ENCODE measurements at places on chromosomes 1 and 21.

DNA sequence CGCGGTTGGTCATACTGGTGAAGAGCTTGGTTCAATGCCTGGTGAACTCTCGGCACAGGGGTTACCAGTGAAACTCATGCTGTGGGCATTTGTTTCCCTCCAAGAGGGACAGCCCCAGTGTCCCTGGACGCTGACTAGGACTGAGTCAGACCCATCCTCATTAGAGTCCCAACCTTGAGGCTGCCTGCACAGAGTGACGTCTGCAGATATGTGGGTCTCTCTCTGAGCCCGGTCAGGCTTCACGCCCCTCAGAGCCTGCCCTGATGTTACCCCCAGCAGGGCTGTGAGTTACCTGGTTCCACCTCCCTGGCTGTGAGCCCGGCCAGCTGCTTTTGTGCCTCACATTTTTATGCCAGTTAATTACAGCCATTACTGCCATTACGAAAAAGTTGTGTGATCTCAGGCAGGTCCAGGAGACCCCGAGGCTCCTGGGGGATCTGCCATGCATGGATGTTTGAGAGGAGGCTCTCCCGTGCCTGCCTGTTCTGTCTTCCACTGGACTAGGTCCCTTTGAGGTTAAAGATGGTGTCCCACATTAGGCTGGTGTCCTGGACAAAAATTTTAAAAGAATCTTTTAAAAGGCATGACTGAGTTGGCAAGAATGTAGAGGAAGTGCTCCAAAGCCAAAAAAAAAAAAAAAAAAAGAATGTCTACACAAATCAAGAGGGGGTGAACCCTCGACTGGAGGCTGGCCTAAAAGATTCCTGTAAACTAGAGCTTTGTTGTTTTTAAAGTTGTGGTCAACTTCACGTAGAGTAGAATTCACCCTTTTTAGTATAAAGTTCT, 36.6 kb upstream of the PADI1 start:
- DNase-seq: peak; percentile 88

DNA sequence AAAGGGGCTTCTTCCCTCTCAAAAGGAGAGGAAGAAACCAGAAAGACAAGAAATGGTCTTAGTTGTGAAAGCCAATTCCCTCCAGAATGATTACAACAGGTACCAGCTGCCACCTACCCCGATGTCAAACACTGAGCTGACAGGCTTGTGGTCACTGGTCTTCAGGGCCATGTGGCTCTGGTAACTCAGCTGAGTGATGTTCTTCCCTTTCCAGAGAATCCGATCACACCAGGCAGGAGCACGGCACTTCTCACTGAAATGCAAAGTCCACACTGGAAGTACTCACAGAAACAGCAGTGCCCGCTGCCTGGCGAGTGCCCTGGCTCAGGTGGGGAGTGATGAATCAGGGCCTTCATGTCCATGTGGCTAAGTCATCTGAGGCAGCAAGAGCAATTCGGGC, 18.7 kb upstream of the MTF1 start:
- DNase-seq: no peak

- no peak for DNase-seq
These were observed 6.5 kb downstream of the RNF11 start for GRCh38 chr1:51242546-51242945.

- peak; percentile 86 for DNase-seq
These were observed at the start of gene EPHA2 for GRCh38 chr1:16155537-16156410. TSS of gene EPHA2 (minus strand) at chr1:16156069. CDS start at chr1:16155932, 137 bp downstream.

- DNase-seq: peak; percentile 61
These were observed 114.2 kb downstream of the ADGRL4 start for GRCh38 chr1:78892260-78892840.

DNA sequence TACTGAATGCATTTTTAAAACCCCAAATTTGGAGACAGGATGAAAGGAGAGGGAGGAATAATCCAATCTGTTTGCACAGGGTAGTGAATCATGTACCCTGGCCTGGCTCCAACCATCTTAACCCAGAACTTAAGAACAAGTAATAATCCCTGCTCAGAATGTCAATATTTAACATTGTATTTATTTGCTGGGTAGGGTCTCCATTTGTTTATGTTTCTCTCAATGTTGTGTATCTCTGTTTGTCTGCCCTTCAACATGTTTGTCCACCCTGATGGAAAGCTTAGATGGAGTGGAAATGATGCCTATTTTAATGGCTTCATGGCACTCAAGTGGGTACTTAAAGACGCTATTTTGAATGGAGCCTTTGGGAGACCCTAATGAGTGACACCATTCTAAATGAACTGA, 54.4 kb upstream of the CDC42BPA start:
- DNase-seq: peak; percentile 72

DNA sequence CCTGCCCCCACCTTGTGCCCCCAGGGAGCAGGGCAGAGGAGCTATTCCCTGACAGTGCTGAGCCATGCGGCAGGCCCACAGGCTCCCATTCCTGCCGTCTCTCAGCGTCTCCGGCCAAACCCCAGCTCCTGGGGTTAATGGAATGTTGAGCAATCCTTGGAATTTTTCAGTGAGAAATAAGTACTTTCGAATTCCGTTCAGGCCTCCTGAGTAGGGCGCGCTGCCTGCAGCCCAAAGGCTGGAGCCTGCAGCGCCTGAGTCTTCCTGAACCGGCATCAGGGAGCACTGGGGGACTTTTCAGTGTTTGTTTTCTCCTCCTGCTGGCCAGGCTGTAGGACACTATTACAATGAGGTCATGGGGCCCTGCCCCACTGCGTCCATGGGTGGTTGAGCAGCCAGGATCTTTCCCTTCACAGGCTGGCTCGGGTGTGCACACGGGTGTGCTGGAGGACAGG, 33.3 kb upstream of the CSF1 start:
- DNase-seq: peak; percentile 94

- DNase-seq: peak; percentile 56
These were observed 170.4 kb upstream of the NR5A2 start for GRCh38 chr1:199857108-199857507.

- DNase-seq: no peak
These were observed 41.4 kb upstream of the SELENON start for GRCh38 chr1:25758466-25759070.

DNA sequence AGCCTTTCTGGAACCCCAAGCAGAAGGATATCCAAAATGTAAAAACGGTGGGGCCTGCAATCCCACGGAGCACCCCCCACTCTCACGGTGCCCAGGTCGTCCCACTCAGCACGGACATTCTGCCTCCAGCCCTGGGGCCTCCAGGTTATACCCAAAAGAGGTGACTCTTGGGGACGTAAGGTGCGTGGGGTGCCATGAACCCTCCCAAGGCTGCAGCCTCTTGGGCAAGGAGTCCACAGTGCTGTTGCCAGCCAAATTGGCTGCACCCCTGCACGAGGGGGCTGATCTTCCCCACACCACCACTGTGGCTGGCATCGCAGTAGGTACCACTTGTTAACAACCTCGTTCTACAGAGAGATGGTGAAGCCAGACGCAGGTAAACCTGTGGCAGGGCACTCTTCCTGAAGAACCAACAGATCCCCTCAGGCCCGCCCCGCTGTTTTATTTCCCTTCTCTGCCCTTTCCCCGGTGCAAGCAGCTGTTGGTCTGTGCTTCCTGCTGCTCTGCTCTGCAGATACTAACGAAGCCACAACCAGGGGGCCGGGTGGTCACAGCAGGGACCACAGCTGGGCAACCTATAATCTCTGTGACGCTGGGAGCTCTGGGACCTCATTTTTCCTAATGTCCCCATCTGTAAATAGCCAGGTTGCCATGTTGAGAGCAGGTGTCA, 8.7 kb downstream of the TFF3 start:
- DNase-seq: no peak

DNA sequence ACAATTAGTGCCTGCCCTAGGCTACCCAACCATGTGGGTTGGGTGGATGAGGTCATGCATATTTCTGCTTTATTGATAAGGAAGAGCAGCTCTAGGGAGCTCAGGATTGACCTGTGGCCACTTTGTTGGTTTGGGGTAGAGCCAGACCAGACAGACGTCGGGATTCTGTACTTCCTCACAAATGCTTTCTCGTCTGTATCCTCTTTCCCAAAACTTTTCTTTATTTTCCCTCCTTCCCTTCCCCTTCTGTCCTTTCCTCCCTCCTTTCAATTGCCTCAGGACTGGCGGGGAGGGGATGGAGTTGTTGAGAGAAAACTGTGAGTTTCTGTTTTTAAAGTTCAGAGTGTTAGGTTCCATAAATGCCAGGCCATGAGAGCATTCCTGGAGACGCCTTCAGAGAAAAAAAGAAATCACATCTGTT, 68.0 kb downstream of the UCK2 start:
- peak; percentile 80 for DNase-seq

DNA sequence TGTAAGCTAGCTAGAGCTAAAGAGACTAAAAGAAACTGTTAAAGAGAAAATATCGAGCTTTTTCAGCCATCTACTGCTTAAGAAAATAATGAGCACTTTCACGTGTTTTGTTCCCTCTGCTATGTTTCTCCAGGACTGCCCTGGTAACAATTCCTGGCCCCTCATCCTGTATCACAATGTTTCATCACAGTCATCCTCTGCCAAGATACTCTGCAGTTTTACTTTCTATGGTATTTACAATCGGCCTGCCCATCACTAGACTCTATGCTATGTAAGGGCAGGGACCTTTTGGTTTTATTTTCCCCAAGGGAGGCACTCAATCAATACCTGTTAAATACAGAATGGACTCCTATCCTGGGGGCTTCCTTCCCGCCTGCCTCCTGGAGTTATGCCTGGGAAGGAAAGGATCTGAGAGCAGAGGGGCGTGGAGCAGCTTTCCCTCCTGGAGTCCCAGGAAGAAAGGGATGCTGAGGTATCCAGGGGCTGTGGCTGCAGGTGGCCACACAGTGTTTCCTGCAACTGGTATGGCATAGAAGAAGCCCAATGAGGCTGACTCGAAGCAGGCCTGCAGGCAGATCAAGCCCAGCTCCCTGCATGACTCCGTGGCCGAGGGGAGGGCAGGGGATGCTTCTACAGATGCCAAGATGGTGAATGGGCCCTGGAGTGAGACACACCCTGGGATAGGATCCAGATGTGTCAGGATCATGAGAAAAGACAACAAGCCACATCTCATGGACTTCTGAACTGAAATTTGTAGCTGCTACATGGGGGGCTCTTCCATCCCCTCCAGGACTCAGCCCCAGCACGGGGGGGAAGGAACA, 52.9 kb downstream of the MATN1 start:
- peak; percentile 38 for DNase-seq

DNA sequence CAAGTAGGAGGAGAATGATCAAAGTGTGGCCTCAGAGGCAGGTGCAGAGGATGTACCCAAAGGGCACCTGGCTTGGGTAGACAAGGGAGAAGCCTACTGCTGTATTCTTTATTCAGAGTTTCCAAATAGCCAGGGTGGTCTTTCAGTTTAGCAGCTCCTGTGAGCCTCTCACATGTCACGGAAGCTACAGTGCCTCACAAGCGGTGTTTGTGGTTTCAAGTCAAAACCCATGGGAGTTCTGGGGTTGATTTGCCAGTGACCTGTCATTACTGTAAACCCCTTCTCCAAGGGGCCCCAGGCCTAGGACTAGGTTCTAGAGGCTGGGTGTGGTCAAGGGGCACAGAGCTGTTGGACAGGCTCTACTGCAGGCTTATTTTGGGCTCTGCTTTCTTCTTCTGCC, 10.2 kb upstream of the IL10 start:
- DNase-seq: no peak

DNA sequence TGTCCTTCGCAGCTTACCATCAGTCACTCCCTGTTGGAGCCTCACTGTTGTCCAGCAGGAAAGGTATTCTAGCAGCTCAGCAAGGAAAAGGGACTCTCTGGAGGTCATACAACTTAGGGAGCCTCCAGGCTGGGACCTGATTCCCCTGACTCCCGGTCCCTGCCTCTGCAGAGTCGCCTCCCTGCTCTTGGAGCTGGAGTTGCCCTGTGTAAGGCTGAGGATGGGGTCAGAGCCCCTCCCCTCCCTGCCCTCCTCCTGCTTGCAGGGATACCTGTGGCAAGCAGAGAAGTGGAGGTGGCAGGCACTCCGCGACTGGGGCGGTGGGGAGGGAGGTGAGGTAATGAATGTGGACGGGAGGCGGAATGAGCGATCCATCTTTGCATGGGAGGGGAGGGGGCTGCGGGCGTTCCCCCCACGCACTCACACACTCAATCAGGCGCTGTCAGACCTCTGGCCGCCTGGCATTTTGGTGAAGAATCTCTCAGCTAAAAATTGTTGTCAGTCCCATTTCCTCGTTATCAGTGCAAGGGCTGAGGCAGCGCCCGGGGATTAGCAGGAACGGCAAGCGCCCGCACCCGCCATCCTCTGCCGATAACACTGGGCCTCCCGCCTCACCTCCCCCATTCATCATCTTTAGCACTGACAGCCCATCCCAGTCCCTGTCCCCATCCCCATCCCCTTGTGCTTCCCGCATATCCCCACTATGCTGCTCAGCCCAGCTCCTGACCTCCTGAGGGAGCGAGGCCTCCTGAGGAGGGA, 64.3 kb downstream of the TMEM53 start:
- no peak for DNase-seq

DNA sequence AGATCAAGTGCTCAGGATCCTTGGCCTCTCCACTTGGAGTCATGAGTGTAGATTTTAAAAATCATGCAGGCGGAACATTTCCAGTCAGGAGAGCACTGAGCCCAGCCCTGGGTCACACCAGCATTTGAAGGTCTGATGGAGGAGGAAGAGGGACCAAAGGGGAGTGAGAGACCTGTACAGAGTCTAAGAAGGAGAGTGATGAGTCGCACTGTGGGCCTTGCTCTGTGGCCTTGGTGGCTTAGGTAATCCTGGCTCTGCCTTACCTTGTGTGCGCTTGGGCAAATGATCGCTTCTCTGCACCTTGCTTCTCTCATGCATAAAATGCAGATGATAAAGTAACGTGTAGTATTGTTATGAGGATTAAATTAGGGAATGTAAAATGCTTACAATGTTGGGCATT, 225.3 kb downstream of the SDCCAG8 start:
- no peak for DNase-seq

- DNase-seq: no peak
These were observed 48.2 kb downstream of the RASSF5 start for GRCh38 chr1:206555473-206555935.

DNA sequence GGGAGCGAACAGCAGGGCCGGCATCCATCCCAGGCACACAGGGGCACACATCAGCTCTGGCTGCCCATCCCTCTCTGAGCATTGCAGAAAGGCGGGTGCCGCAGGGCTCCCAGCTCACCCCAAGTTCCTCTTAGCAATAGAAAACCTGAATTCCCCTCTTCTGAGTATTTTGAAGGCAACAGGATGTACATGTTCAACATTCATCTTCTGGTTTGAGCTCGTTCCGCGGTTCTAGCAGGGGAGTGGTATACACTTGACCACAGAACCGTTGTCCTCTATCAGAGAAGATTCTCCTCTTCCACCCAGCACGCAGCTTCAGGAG, 23.6 kb downstream of the ACTA1 start:
- no peak for DNase-seq

DNA sequence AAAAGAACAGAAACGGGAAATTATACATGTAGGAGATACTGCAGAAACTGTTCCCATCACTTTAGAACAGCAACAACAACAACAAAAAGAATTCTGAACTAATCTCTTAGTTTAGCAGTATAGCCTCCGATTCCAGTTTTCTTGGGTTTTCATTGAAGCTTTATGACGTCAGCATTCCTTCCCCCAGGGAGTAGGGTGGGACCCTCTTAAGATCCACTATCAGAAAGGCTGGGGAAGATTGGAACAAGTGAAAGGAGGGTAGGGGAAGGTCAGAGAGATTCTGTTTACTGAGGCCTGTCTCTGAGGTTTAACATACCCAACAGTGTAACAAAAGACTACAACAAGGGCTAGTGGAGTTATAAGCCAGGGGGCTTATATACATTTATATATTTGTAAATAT, 121.4 kb upstream of the OLFM3 start:
- DNase-seq: no peak
